ENCODE measurements at places on chromosomes 4 and X. TPM values are rescaled to one million over a fixed set of nuclear protein-coding genes. Genes with fewer than 3 reads are reported as not detected.

The TEX13D gene
- not detected for total RNA-seq

The VCX3A gene
- not detected for total RNA-seq

The NPY1R gene
- not detected for total RNA-seq

The PHOX2B gene
- not detected for total RNA-seq

DNA sequence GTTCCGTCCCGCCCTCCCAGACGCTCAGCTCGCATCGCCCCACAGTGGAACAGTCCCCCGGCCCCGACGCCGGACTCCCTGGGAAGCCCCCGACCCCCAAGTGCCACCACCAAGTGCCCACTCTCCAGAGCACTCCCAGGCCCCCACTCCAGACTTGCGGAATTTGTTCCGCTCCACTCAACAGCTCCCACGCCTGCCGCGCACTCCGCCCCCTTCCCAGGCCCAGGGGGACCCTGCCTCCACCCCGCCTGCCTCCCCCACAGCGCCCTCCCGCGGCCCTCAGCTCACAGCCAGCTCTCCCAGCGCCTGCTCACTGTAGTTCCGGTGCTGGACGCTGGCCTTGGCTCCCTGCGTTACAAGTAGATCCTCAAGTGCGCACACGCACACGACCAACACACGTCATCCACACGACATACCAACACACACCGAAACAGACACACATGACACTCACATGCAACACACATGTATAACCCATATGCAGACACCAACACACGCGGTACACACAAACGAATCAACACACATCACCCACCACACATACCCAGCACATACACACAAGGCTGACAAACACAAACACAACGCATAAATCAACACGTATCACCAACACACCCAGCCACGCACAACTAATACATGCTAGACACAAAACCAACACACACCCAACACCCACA, 8.0 kb downstream of the MSX1 start:
- DNase-seq = no peak

GRCh38 chrX:17242470-17242869, 132.5 kb upstream of the NHS start:
- DNase-seq = peak; percentile 3

- DNase-seq = no peak
Observed at GRCh38 chr4:87937523-87937922, 38.0 kb upstream of the SPP1 start.

Data from activated naive CD8-positive, alpha-beta T cell treated with anti-CD3 and anti-CD28 coated beads for 36 hours (primary cell).